ENCODE measurements at places on chromosomes 2 and 18.

GRCh38 chr2:157046396-157046795 is 211.1 kb upstream of the GALNT5 start:
- H3K27me3 ChIP-seq, result no peaks in the 10 kb centered on the region
- no peaks in the 10 kb centered on the region for H3K4me1 ChIP-seq
- no peak for DNase-seq

DNA sequence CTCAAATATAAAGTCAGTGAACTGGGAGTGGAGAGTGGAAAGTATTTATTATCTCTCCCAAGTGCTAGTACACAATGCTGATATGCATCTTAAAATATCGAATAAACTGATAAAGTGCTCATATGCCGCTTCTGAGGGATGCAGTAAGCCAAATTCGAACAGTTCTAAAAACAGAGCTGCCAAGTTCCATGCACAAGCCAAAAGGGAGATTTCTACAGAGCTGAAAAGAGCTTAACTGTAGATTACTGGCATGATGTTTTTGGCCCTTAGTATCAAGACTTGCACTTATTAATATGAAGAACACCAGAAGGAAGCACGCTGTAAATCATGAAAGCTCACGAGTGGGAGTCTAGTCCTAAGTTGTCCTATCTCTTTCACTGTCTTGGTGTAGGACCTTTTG is 7.9 kb downstream of the TMEFF2 start:
- H3K4me1 ChIP-seq, result no peaks in the 10 kb centered on the region
- H3K27ac ChIP-seq, result no peak overlapping the region
- no peaks in the 10 kb centered on the region for H3K36me3 ChIP-seq
- H3K4me3 ChIP-seq, result no peak overlapping the region

DNA sequence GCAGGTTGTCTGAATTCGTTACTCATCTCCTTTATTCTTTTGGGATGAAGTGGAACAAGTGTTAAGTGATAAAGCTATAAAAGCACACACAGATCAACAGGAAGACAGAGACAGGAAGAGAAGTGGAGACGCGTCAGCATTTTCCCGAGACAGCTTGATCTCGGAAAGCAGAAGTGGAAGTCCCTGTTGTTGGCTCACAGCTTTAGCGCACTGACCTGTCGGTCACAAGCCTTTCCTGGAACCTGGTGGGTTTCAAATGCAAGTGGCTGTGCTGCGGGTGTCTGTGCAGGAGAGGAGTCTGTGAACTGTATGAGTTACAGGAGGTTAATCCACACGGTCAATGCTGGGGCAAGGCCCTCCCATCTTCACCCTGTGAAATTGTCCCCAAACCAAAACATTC is 116.6 kb upstream of the PELI1 start:
- H3K27me3 ChIP-seq, result no peaks in the 10 kb centered on the region
- peaks cover 14% of the 10 kb centered on the region for H3K36me3 ChIP-seq

DNA sequence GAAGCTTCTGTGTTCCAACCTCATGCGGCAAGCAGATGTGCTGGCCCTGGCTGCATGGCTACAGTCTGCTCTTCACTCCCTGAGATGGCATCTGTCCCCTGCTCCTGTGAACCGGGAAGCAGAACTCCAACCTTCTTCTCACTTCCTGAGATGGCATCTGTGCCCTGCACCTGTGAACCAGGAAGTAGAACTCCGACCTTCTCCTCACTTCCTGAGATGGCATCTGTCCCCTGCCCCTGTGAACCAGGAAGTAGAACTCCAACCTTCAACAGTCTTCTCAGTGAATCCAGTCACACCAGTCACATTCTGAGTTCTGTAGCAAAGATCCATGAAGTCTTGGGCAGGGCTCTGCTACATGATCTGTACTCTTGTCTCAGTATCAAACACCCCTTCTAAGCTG is 887.2 kb upstream of the KLHL29 start:
- H3K27ac ChIP-seq, result no peak overlapping the region
- H3K27me3 ChIP-seq, result no peaks in the 10 kb centered on the region
- no peak for DNase-seq
- H3K4me3 ChIP-seq, result no peak overlapping the region

- H3K27ac ChIP-seq, result no peak overlapping the region
- DNase-seq, result no peak
- no peaks in the 10 kb centered on the region for H3K36me3 ChIP-seq
- no peak overlapping the region for H3K4me3 ChIP-seq
Measured at GRCh38 chr2:219680958-219681693, 53.7 kb downstream of the SLC4A3 start.
